ENCODE measurements at places on chromosomes 12 and 14.

DNA sequence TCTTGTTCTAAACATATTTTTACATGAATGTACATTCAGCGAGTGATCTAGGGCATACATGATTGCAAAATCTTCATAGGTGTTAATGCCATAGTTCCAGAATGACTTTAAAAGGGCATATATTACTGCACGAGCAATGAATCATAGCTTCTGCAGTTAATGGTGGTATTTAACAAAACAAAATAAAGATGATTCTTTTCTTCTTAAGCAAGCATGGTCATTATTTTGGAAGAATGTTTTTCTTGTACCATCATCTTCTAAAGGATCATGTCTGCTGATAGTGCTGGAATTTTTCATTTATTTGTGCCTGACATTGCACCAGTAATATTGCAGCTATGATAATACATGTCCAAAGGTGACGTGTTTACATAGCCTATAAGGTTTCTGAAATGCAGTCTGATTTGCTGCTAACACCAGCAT lies 388.6 kb downstream of the CCDC91 start:
- no peak for DNase-seq

DNA sequence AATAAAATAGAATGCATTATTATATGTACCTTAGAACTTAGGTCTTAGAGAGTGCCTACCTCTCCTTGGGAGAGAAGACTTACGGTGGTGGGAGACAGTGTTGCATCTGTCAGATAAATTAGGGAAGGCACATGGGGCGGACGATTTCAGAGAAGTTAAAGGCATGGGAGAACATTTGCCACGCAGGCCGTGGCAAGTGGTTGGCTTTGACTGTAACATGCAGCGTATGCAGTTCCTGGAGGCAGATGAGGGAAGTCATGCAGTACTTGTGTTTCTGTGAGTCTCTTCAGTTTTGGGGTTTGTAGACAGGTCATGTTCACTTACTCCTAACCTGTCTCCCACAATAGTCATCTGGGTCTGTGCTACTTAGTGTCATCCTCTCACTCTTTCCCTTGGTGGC lies 43.6 kb downstream of the ETV6 start:
- DNase-seq, result no peak

- DNase-seq, result no peak
Measured at GRCh38 chr14:104221636-104222369, 83.4 kb downstream of the KIF26A start.

DNA sequence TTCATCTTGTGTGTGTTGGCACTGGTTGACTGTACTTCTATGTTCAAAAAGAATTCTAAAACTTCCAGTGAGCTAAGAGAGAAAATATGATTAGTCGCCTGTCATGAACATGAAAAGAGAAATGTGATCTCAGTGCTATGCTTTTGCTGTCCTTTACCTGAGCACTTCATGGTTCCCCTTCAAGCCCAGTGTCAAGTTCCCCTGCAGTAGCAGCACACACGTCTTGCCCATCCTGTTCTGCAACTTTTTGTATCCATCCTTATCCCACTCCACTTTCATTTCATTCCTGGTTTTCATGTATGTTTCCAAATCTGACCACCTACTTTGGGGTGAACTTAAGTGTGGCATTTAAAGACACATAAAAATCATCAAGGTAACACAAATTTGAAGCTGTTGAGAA lies 848.0 kb upstream of the USP15 start:
- no peak for DNase-seq

- no peak for DNase-seq
Measured at GRCh38 chr14:102863381-102863780, 59.1 kb upstream of the AMN start.

Data from stimulated activated CD4-positive, alpha-beta T cell treated with anti-CD3 and anti-CD28 coated beads, TNF-alpha, amount 100 ng/mL, for 1 hour (primary cell).